Left renal pelvis (tissue), 4 donors: ENCODE measurements at places on chromosomes 6 and 20.

DNA sequence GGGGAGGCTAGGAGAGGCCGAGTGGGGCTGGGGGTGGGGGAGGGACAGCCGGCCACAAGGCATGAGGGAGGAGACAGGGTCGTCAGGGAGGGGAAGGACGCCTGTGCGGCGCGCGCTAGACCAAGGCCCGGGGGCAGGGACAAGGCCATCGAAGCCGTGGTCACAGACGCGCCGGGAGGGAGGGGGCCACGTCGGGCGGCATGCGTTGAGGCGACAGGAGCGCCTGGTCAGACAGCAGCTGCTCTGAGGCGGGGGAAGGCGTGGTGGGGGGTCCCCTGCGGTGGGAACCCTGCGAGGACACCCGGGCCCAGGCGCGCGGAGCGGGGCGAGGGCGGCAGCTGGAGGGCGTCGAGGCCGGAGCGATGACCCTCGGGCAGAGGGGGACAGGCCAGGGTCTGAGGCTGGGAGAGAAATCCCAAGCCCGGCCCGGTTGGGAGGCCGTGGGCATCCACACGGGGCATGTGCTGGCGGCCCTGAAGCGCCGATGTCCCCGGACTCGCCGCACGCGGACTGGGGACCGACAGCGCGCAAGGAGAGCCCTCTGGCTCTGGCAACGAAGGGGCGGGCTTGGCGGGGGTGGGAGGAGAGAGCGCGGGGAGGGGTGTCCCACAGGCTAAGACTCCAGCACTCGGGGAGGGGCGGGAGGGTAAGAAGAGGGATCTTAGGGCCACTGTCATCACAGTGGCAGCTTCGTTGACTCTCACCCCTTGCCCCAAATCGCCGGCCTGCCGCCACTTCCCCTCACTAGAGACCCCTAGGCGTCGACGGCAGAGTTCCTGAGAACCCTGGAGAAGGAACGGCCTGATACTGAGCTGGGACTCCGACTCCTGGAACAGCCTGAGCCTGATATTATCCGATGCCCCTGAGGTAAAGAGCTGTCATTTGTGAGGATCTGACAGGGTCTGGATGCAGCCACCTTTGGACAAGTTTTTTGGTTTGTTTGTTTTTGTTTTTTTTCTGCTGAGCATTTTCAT, 5.0 kb downstream of the TMEM239 start:
- DNase-seq = no peak

DNA sequence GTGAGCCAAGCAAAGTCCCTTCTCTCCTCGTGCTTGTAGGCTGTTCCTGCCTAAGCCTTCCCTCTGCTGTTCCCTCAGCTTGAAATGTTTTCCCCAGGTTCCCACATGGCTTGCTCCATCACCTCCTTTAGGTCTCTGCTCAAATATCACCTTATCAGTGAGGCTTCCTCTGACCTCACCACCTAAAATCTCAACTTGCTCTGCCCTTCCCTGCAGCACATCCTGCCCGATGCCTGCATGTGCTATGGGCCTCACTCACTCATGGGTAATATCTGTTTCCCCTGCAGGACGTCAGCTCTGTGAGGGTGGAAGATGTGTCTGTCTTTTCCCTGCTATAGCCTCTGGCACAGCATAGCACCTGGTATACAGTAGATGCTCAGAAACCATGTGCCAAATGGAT, 29.9 kb upstream of the FKBP1A start:
- no peak for DNase-seq

DNA sequence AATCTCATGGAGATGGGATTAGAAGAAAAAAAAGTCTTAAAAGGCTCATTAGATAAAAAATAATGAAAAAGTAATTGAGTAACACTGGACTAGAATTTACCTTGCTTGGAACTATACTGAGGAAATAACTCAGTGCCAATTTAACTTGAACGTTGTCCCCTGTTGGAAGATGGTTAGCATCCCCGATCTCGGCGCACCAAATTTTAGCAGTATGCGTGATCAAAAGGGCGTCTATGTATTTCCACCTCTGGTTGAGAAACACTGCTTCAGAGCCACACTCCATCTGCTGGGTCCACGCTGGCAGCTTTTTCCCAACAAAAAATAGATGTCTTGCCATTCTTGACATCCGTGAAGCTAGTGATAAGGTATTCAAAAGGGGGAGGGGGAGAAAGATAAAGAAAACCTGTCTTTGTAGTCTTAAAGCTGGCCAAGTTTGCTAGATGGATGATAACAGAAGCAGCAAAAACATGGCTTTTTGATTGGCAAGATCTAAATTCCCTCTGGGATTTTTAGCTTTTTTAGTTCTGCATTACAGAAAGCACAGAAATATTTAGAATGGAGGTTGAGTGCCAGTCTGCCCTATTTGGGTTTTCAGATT, 6.4 kb downstream of the HINT3 start:
- no peak for DNase-seq

- no peak for DNase-seq
Observed at GRCh38 chr6:104558746-104559145, 301.0 kb downstream of the HACE1 start.

GRCh38 chr20:5402903-5403531, 86.3 kb upstream of the PROKR2 start:
- DNase-seq = no peak

- DNase-seq = no peak
Observed at GRCh38 chr20:31517373-31517772, 3.1 kb downstream of the HM13 start.

GRCh38 chr20:15848995-15849610, 724.1 kb downstream of the KIF16B start:
- DNase-seq = no peak

GRCh38 chr6:168905451-168906090, 348.1 kb downstream of the THBS2 start:
- no peak for DNase-seq

- peak; percentile 14 for DNase-seq
Observed at GRCh38 chr20:36399147-36399968, 93.2 kb downstream of the DLGAP4 start.

DNA sequence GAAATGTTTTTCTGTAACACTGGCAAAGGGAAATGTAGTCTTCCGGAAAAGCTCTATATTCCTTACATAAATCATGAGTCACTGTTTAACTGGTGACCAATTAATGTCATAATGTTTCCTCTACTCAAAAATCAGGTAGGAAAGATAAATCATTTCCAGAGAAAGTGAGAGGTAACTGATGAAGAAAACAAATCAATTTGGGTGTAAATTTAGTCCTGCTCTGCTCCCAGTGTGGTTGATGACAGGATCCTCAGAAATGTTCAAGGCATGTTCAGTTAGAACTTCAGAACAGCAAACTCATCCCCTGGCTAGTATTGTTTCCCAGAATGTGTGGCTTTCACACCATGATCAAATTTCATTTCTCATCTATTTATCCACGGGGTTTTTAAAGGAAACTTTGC, 38.8 kb upstream of the SPACA1 start:
- no peak for DNase-seq

DNA sequence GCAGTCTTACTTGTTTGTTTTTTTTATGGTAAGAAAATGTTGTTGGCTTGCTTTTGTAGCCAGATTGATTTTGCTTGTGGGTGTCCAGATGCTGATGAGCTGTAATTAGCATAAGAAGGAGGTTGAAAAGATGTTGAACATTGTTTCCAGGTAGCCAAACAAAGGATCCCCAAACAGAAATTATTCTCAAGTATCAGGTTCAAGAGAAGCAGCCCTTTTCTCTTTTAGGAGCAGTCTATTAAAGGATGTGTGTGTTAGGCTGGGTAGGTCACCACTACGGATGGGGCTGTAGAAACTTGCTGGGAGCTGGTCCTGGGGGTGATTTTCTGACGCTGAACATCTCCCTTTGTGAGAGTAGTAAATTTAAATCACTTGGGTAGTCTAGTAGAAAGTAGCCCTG, 86.9 kb upstream of the VSTM2L start:
- no peak for DNase-seq

DNA sequence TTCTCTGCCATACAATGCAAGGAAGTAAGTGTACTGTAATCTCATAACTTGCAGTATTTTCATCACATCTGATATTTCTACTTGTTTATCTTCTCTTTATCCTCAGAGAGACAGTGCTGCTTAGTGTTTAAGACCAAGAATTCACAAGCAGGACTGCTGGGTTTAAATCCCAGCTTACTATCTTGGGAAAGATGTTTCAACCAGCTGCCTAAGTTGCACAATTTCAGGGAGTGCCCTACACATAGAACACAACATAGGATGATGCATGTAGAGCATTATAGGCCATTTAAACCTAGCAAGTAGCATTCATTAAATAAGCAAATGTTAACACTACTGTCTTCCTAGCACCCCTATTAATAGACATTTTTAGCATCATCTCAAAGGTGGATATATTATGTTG, 205.2 kb upstream of the CEP162 start:
- no peak for DNase-seq

GRCh38 chr6:31399589-31400466, 3.6 kb upstream of the MICA start:
- DNase-seq = peak; percentile 76

DNA sequence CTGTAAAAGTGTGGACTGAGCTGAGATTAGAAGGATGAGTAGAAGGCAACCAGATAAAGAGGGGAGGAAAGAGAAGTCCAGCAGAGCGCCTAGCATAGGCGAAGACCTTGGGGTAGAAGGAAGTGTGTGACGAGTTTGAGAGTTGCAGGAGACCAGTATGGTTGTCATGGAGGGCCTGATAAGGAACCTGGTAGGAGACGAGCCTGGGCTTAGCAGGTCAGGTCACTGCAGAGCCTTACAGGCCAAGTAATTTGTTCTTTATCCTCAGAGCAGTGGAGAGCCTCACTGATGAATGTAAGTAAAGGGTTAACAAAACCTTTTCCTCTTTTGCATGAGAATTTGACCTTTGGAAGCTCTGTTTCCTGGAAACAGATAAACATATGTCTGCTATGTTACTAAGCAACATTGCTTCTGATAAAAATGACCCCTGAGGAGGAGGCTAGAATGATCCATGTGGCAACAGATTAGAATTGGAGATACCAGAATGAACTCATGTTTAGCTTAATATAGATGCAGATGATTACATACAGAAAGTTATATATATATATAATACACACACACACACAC, 2.9 kb upstream of the TMEM74B start:
- DNase-seq = no peak

DNA sequence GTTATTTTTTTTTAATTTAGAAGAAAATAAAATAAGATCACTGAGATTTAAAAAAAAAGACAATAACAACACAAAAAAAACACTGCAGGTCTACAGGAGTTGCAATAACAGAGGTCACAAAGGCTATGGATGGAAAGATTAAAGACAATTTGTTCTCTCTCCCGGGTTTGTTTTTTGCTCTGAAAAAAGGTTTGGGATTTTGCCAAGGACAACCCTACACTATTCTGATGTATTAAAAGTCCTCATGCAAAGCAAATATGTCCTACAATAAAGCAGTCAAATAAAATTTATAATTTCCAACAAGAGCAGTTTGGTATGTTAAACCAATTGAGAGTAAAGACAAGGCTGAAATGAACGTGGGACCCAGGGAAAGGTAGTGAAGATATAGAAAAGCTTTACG, 55.6 kb downstream of the PTPRK start:
- DNase-seq = no peak

- no peak for DNase-seq
Observed at GRCh38 chr6:160933256-160933655, 58.3 kb upstream of the MAP3K4 start.

DNA sequence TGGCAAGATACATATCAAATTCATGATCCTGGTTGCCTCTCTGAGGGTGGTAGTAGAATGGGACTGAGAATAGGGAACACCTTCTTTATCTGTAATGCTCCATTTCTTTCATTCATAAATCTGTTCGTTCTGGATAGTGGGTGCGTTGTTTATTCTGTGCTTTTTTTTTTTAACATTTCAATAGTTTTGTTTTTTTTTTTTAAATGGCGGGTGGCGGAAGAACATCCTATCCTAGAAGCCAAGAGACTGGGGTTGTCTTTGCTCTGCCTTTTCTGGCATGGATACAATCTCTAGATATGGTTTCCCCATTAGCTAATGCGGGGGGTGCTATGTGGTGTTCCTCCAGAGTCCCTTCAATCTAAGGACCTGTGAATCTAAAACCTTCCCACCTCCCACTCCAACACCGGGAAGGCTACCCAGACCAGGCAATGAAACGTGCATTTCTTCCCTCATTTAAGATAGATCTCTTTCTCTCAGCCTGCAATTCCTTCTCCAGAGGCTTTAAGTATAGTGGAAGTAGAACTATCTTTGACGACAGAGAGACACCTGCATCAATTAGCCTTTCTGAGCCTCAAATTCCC, 883 bp upstream of the CCDC28A start:
- DNase-seq = no peak

GRCh38 chr6:148682990-148683389, 63.8 kb upstream of the UST start:
- DNase-seq = no peak

DNA sequence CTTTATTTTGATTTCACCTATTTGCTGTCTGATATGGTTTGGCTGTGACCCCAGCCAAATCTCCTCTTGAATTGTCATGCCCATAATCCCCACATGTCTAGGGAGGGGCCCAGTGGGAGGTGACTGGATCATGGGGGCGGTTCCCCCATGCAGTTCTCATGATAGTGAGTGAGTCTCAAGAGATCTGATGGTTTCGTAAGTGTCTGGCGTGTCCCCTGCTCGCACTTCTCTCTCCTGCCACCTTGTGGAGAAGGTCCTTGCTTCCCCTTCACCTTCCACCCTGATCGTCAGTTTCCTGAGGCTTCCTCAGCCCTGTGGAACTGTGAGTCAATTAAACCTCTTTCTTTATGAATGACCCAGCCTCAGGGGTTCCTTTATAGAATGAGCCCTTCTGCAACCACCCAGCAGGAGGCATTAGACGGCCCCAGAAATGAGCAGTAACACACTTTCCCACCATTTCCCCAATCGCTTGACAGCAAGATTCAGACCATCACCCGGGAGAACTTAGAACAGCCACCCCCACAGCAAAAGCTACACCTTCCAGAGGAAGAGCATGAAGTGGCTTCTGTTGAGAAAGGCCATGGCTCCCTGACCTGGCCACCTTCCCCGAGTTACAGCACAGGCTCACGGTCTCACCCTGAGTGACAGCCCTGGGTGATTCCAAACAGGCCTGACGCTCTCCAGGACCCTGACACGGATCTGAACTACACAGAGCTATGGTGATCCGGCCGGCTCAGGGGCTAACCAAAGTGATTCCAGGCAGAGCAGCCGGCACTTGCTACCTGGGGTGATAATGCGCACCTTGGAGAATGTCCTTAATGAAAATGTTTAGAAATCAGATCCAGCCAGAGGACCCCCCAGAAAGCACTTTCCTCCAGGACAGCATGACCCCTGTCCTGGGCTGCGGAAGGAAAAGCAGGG, 131.2 kb upstream of the CDH4 start:
- DNase-seq = no peak

DNA sequence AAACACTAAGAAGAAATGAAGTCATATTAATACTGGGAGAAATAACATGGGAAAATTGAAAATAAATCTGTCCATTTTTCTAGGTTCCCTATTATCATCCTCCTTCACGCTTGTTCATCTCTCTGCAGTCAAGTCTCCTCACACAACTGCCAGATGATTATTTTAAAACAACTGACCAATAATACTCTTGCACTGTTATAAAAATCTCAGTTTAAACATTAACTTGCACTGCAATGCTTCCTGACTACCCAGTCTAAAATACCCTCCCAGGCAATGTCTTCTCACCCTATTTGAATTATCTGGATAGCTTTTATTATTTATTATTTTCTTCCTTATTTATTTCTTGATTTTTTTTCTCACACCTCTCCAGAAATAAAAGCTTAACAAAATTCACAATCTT, 5.7 kb downstream of the EYS start:
- DNase-seq = no peak
